ENCODE measurements at places on chromosomes 1 and 21.
A peak's percentile ranks its signal among the peaks of the same experiment; 100 is the strongest.

DNA sequence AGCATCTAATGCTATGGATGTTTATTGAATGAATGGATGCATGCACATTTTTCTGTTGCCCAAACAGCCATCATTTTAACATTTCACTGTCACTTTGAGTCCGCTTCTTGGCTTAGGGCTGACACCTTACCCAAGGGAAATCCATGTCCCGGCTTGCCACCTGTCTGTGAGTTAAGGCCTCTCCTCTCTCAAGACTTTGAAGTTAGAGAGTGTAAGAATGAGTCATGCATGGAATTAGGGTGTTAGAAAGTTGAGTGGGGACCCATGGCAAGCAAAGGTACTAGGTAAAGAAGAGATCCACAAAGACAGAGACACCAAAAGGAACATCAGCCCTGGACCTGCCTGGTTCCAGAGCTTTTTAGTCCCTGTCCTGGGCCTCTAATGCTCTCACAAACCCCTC lies 35.1 kb downstream of the ATP1A1 start:
- peak; percentile 60 for DNase-seq

DNA sequence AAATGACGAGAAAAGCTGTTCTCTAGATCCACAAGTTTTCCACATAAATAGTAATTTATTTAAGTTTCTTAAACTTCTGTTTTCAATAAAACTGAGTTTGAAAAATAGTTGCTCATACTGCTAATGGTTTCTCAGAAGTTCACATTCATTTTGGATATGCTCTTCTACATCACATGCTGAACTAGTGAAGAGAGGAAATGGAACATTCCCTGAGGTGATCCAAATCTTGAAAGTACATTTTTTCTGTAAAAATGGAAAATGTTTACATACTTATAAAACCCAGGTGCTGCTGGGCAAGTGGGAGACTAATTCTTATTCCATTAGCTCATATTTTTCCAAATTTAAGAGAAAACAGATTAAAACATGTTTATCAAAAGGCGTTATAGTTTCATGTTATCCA lies 111.7 kb downstream of the ADGRL4 start:
- no peak for DNase-seq

- DNase-seq = no peak
Observed at GRCh38 chr1:67588178-67588855, 96.7 kb upstream of the GADD45A start.

DNA sequence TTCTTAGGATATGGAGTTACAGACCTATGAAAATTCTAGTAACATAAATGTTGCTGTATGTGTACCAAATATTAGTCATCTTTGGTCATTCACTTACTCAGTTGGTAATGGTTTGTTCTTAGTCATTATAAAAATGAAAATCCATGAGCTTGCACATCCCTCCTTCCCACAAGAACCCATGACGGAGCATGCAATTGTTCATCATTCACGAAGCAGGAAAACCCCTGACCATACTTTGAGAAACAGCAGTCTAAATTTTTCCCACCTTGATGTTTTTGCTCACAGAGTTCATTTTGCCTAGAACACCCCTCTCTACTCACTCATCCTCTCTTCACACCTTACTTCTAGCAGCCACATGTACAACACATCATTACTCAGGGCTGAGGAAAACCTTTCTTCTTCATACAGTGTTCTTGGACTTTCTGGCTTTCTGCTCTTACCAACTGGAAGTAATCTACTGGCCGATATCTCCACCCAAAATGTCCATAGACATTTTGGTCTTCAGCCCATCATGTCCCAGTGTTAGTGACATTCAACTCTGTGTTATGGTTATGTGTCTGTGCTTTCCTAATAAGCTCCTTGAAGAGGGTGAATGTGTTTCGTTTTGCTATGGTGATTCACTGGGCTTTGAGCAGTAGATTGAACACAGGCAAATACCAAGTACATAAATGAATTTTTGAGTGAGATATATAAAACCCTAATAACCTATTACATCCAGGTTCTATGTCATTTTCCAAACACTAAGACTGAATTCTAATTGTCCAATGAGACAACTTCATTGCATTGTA lies 189.9 kb downstream of the ZC3H11B start:
- DNase-seq = peak; percentile 92

DNA sequence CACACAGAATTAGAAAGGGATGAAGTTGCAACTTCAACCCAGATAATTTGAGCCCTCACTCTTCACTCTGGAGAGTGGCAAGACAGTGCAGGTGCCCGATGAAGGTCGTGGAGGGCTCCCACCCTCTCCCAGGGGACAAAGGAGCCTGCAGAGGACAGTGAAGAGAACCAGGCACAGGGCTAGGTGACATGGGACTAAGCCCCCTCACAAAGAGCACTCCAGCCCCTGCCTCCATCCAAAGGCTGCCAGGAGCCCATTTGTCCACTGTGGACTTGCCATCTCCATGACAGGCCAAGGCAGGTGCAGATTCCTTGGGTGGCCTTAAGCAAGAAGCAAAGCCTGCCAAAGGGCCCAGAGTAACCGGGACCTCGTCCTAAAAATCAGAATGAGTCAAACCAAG lies 15.1 kb downstream of the ERRFI1 start:
- no peak for DNase-seq

- DNase-seq = peak; percentile 39
Observed at GRCh38 chr1:88935522-88936222, 44.3 kb upstream of the GTF2B start.

DNA sequence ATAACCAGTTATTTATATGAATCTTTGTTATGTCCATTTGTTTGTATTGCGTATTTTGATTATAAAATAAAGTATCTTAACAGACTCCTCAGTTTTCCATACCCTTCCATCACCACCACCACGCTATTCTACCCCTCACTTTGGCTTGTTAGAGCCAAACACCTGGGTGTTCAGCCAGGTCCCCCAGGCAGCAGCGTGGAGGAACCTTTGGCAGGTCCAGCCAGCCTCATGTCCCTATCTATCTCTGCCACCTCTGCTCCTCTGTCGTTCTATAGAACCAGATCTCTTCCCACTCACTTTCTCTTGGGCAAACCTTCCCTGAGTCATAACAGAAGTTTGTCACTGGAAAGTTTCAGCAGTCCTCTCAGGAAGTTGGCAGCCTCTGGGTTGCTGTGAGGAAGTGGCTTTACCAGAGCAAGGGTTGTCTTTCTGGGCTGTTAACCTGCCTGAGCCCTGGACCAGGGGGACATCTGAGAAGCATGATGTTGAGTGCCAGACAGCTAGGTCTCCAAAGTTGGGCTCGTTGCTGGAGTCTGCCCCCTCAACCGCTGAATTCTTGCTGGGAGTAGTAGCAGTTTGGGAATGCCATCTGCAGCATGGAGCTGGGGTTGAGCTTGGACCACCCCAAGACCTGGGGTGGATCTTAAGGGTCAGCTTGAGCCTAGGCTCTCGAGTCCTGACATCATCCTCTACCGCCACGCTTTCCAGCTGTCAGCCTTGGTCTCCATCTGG lies 996 bp upstream of the SH3BGRL3 start:
- peak; percentile 94 for DNase-seq

DNA sequence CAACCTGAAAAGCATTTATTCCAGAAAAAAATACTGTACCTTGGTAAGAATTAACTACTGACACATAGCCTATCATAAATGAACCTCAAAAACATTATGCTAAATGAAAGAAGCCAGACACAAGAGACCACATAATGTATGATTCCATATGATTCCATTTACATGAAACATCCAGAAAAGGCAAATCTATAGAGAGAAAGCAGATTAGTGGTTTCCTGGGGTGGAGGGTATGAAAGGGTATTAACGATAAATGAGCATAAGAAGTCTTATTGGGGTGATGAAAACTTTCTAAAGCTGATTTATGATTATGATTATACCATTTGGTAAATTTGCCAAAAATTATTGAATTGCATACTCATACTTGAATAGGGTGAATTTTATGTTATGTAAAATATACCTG lies 10.3 kb upstream of the COL6A2 start:
- DNase-seq = no peak

DNA sequence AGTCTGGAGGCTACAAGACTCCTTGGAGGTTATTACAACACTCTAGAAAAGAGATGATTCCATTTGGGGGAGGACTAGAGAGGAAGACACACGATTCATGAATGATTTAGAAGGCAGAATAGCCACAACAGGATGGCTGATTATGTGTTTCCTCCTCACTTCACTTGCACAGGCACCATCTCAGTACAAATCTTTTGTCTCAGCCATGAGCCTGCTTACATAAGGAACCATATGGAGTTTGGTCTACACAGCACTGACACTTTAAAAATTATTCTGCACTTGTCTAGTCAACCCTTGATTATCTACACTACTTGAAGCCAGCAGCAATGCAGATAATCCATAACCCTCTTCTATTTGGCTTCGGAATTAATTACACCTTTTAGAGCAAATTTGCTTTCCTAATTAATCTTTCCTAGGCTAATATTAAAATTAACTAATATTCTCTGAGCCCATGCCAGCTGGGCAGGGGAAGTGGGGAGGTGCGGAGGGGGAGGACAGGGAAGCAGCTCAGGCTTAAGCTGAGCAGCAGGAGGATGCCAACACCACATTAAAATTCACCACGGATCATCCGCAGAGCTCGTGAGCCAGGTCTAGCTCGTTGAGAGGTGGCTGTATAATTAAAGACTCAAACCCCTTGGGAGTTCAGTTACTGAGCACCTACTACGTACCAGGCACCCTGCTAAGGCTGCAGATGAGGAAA lies 3.2 kb upstream of the LEMD1 start:
- DNase-seq = no peak

DNA sequence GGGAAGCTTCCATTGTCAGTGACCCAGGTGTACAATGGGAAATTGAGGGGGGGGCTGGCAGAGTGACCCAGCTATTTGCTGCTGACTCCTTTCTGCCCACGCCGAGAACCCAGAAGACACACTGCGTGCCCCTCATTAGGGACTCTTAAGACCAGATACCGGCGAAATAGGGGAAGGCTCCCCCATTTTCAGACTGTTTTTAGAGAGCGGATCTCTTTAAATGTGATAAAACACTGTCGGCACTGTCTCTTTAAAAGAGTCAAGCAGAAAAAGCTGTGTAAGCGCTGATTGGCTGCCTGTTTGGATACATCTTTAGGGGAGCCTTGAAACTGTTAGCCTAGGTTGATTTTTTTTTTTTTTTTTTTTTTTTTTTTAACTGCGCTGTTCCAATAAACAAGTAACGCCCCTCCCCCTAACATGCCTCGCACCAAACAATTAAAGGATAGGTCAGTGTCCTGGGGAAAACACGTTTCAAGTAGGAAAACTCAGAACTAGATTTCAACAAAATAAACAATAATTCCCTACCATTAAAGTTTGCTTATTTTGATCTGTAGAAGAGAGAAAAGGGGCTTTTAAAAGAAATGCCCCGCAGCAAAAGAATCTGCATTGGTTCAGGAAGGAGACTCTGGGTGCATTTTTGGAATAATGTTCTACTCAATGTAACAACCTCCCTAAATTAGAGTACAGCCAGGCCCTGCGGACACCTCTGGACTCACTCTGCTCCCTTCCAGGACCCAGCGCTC lies 1.4 kb upstream of the SSBP3 start:
- peak; percentile 89 for DNase-seq

DNA sequence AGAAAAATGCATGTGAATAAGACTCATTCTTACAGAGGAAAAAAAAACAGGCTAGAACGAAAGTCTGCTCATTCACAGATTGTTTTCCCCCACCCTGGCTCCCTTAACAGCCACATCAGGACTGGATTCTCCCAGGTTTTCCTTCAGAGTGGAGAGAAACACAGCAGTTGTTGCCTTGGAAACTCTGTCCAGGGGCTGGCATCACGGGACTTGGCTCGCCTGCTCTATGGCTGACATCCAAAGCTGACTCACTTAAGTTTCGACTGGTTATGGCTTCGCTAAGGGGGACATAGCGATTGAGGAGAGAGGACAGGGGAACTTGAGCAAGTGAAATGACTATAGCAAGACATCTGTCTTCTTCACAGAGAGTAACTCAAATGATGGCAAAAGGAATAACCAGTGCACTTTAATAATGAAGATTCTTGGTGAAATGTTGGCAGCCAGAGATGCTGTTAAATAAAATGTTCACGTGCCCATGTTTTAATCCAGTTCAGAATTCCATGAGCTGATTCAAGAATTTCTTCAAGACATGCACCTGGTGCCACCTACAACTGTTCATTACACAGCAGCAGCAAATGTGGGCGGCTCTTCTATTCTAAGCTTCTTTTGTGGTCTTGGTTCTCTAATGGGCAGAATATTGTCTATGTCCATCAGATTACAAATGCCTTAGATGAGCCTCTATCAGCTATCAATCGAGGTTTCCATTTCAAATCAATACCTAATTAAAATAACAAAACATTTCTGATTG lies 21.8 kb downstream of the MIS18A start:
- peak; percentile 52 for DNase-seq

- no peak for DNase-seq
Observed at GRCh38 chr1:234656070-234656895, 46.3 kb upstream of the IRF2BP2 start.

- DNase-seq = no peak
Observed at GRCh38 chr21:25149022-25149421, 458.3 kb downstream of the MRPL39 start.

Data from bronchial epithelial cell (primary cell).